ENCODE measurements at places on chromosomes 1 and 21. TPM values are rescaled to one million over a fixed set of nuclear protein-coding genes. Genes with fewer than 3 reads are reported as not detected.
A peak's percentile ranks its signal among the peaks of the same experiment; 100 is the strongest.

DNA sequence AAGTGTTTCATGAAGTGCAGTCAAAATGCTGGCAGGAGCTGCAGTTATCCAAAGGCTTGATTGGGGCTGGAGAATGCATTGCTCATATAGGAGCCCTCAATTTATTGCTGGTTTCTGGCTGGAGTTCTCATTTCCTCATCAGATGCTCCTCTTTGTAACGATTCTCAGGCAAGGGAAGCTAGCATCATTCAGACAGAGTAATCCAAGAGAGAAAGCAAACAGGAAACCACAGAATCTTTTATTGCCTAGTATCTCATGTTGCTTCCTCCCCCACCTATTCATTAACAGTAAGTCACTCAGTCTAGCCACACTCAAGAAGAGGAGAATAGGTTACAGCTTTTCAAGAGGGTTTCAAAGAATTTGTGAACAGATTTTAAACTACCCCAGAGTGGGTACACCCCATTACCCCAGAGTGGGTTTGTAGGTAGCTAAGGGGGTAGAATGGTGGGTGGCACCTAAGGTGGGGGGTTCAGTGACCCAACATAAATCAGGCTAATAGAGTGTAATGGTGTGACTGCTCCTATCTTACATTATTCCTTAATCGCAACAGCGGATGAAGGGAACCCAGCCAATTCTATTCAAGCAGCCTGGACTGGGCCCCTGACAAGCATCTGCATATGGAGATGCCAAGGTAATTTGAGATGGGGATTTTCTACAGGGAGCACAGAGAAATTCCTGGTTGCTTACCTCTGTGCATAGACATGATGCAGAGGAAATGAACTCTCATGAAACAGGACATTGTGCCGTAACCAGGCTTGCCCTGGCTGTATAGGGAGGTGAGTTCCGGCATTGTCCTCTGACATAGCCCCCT is 67.1 kb downstream of the KCNJ15 start:
- peak; percentile 5 for DNase-seq

- no peak for DNase-seq
Observed at GRCh38 chr1:65025794-65026193, 59.4 kb upstream of the JAK1 start.

KRTAP19-8 gene
- total RNA-seq, result not detected

MSTO1 gene
- total RNA-seq, result 44.7 TPM

DAP3 gene
- 94.6 TPM for total RNA-seq

LMOD1 gene
- 26.5 TPM for total RNA-seq

All from mesenteric fat pad (tissue), 1 donor.